ENCODE measurements at places on chromosomes 11 and 22. TPM values are rescaled to one million over a fixed set of nuclear protein-coding genes. Genes with fewer than 3 reads are reported as not detected.
A peak's percentile ranks its signal among the peaks of the same experiment; 100 is the strongest.

DNA sequence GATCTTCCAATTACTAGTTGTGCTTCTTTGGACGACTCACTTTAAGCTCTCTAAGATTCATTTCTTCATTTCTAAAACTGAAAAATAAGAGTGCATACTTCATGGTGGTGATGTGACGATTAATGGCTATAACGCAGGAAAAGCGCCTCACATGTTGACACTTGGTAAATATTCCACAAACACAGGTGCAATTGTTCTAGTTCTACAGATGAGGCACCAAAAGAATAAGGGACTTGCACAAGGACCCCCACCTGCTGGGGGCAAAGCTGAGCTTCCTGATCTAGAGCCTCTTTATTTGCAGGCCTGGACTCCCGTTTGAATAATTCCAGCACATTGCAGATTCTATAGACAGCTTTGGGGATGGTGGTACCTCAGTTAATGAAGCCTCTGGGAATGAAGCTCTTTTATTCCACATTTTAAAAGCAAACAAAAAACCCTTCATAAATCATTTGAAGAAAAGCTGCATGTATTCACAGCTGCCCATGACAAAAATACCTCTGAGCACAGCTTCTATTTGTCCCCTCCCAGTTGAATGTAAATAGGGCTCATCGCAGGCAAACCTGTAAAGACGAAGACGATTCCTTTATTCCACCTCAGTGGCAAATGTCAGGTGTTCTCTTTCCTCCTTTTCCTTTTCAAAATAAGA, 14.9 kb upstream of the CADM1 start:
- DNase-seq, result no peak

GRCh38 chr11:73632996-73633395, 13.4 kb upstream of the PLEKHB1 start:
- DNase-seq, result no peak

DNA sequence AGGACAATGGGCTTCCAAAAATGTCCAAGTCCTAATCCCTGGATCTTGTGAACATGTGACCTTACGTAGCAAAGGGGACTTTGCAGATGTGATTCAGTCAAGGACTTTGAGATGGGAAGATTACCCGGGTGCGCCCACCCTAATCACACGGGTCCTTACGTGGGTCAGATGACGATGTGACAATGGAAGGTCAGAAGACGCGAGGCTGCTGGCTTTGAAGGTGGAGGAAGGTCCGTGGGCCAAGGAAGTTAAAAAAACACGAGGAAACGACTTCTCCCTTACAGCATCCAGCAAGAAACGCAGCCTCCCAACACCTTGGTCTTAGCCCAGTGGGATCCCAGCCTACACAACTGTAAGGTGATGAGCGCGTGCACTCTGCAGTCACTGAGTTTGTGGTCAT, 860.1 kb downstream of the TBC1D22A start:
- no peak for DNase-seq

GRCh38 chr11:68454767-68455166, 5.8 kb upstream of the PPP6R3 start:
- DNase-seq, result peak; percentile 4

DNA sequence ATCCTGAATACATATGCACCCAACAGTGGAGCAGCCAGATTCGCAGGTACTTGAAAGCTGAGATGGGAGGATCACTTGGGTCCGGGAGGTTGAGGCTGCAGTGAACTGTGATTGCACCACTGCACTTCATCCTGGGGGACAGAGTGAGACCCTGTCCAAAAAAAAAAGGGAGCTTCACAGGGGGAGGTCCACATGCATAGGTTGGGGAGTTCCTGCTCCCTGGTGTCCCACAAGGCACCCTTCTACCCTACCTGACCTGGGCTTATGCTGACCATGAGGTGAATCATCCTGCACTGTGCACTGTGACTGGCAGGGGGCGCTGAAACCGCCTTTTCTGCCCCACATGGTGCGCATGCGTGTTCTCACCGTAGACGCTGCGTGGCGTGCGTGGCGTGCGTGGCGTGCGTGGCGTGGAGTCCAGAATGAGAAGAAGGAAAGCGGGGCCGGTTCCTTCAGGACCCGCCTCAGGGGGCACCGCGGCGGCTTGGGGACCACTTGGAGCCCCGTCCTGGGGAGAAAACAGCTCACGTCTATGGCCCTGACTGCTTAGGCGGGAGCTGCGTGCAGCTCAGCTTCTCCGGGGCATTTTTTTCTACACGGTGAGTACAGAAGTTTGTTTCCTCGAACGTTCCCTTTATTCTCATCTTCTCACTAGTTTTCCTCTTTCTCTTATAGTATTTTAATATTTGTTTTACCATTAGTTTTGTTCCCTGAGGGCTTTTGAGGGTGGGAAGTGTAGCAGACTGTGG, 116.6 kb upstream of the GRK3 start:
- peak; percentile 69 for DNase-seq

- DNase-seq, result no peak
Measured at GRCh38 chr11:112614605-112615004, 346.6 kb upstream of the NCAM1 start.

DNA sequence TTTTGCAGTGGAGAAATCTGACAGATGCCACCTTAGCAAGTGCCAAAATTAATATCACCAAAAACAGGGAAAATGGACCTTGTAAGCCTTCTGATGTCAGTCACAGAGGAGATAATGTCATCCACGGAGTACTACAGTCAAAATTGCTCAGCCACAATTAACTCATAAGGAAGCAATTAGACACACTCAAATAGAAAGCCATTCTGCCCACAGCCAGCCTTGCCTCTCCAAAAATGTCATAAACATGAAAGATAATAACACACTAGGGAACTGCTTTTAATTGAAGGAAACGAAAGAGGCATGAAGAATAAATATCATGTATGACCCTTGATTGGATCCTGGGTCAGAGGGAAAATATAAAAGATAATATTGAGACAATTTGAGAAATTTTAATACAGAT, 505.6 kb upstream of the API5 start:
- DNase-seq, result no peak

- DNase-seq, result no peak
Measured at GRCh38 chr22:31491218-31491962, 1.7 kb upstream of the EIF4ENIF1 start.

GRCh38 chr11:3022300-3022967, 30.3 kb upstream of the NAP1L4 start:
- no peak for DNase-seq

- DNase-seq, result no peak
Measured at GRCh38 chr22:37581504-37581903, 1.6 kb upstream of the LGALS2 start.

- no peak for DNase-seq
Measured at GRCh38 chr22:46240506-46240905, 9.6 kb downstream of the CDPF1 start.

The INPP5J gene
- total RNA-seq, result 0.79 TPM

The PGA5 gene
- not detected for total RNA-seq

The DNAJB7 gene
- not detected for total RNA-seq

The ADM2 gene
- total RNA-seq, result 0.17 TPM
